ENCODE measurements at places on chromosomes 12 and 14.

DNA sequence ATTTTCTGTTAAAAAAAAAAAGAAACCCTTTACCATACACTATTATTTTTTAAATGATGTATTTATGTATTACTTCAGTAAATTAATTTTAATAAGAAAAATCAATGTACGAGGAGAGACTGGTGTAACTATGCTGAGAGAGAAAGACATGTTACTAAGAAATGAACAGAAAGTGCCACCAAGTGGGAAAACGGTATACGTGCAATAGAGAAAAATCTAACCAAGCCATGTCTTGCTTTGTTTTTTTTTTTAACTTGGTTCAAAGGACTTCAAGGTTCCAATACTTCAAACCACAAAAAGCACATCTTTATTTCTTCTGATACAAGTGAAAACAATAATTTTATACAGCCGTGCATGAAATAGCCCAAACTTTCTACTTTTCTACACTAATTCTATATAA is 22.9 kb downstream of the NDUFA12 start:
- DNase-seq = peak; percentile 14

DNA sequence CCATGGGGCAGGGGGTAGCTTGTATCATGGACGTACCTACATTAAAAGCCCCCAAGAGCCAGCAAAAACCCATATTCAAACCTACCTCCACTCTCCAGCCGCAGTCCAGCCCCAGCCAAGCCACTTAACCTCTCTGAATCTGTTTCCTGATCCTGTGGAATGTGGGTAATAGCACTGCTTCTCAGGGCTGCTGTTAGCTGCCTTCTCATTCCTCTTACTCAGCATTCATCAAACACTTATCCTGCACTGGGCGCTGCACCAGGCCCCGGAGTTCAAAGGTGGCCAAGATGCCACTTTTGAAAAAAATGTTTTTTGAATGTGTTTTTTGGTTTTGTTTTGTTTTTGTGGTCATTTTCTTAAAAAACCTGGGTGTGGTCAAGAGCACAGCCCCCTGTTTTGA is 237.4 kb downstream of the CHST11 start:
- no peak for DNase-seq

GRCh38 chr14:57933349-57933748 is 67.5 kb upstream of the SLC35F4 start:
- DNase-seq = peak; percentile 25

GRCh38 chr12:65949971-65950370 is 125.7 kb downstream of the HMGA2 start:
- no peak for DNase-seq

DNA sequence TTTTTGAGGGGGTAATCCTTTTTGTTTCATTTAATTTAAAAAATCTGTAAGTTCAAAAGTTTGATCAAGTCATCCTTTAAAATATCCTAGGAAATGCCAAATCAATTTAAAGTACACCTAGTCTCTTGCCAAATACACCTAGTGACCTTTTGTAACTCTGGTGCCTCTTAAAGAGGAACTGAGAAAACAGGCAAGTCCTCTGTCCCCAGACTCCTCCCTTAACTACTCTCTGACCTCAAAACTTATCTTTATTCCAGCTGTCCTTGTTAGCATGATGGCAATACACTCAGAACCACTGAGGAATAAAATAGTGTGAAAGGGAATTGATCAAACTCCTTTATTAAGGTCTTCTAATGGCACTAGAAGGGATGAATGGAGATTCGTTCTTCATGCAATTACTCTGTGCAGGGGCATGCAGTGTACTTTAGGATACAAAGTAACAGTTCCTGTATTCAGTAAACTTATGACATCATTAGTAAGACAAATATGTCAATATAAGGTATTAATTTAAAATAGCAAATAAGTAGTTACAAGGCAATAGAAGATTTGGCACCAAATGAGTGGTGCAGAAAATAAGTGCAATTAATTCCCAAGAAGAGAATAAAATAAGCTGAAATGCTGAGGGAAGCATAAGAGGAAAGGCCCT is 3.3 kb downstream of the FAR2 start:
- no peak for DNase-seq

DNA sequence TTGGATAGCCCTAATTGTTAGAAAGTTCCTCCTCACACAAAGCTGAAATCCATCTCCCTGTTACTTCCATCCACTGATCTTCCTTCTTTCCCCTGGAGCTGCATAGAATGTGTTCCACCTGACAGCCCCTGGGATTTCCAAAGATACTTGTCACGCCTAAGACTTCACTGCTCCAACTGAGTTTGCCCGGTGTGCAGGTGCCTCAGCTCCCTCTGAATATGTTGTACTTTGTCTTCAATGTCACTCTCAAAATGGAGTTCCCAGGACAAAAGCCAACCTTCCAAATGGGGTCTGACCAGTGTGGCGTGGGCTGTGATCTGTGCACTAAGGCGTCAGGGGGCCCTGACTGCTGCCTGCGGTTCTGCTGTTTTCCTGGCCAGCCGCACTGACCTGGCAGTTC is 42.8 kb downstream of the CACNA2D4 start:
- no peak for DNase-seq

- no peak for DNase-seq
These were observed 14.0 kb downstream of the CCER1 start for GRCh38 chr12:90940872-90941499.

- DNase-seq = no peak
These were observed 156.5 kb upstream of the RMST start for GRCh38 chr12:97306147-97306546.

DNA sequence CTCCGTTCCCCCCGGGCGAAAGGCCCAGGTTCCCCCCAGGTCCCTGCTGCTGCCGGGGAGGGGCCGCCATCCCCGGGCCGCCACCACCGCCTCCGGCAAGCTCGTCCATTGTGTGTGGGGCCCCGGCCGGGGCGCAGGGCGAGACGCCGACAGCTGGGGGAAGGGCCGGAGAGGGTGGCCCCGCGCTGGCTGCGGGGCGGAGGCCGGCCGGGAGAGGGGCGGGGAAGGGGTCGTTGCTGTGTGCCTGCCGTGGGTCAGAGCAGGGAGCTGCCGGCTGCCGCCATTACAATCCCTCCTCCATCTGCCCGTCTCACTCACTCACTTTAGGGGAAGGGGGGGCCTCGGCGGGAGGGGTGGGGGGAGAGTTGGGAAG is at the start of gene STRN3:
STRN3 (minus strand) TSS at position 303 of the 373 bp plus-strand sequence; CDS start at position 109, 194 bp downstream.
- no peak for DNase-seq

GRCh38 chr12:91529829-91530228 is 347.2 kb upstream of the DCN start:
- peak; percentile 77 for DNase-seq

- no peak for DNase-seq
These were observed 14.0 kb upstream of the TRPV4 start for GRCh38 chr12:109847142-109847735.

DNA sequence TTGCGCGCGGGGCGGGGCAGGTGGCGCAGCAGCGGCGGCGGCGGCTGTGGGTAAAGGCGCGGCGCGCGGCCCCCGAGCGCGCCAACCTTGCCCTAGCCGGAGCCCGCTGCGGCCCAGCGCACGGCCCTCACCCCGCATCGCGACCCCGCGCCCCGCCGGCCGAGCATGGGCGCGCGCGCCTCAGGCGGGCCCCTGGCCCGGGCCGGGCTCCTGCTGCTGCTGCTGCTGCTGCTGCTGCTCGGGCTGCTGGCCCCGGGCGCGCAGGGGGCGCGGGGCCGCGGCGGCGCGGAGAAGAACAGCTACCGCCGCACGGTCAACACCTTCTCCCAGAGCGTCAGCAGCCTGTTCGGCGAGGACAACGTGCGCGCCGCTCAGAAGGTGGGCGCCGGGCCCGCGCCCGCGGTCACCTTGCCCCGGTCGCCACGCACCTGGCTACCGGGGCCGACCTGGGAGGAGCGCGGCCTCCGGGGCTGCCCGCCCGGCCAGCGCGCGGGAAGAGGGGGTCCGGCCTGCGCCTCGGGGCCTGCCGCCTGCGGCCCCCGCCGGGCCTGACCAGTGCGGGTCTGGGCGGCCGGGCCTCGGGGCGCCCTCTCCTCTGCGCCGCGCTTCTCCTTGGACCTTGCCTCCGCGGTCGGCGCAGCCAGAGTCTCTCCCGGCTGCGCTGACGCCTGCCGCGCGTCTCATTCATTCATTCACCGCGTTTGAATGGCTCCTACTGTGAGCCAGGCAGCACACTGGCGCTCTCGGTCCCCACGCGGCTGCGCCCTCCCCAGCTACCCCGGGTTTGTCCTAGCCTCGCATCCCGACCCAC is at the start of gene BRI3BP:
BRI3BP (plus strand) TSS at position 20 of the 811 bp plus-strand sequence; CDS start at position 166, 146 bp downstream.
- no peak for DNase-seq

GRCh38 chr14:31613188-31613587 is 52.0 kb downstream of the NUBPL start:
- no peak for DNase-seq

GRCh38 chr12:128567730-128568129 is 256.0 kb downstream of the SLC15A4 start:
- no peak for DNase-seq

All from HT1080 (cell line).